ENCODE measurements at places on chromosomes 4 and X.

- DNase-seq, result no peak
Observed at GRCh38 chrX:24963823-24964222, 51.9 kb downstream of the ARX start.

GRCh38 chr4:26048950-26049349 is 134.9 kb downstream of the SMIM20 start:
- DNase-seq, result no peak

- DNase-seq, result no peak
Observed at GRCh38 chr4:128854433-128854832, 44.9 kb downstream of the JADE1 start.

GRCh38 chr4:5527211-5527610 is 181.1 kb downstream of the EVC2 start:
- DNase-seq, result no peak

GRCh38 chr4:147017081-147017480 is 71.4 kb upstream of the TTC29 start:
- no peak for DNase-seq

DNA sequence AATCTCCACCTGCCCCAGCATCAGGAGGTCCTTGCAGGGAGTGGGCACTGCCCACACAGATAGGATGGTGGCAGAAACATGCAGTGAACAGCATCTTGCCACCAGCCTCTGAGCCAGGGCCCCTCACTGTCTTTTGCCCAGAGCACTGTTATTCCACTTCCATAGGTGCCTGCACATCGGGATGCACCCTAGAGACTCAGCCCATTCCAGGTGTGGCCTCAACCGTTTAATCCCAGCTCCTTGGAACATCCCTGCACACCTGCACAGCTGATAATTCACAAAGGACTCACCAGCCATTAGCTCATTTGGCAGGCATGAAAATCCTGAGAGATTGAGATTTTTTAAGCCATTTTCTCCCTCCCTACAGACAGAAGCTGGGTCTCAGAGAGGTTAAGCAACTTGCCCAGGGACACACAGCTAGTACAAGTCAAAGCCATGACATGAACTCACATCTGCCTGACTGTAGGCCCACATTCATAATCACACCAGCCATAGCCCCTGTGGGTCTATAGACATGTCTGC is 116.3 kb downstream of the EFNB1 start:
- no peak for DNase-seq

- DNase-seq, result no peak
Observed at GRCh38 chr4:34790131-34790530, 1454.2 kb downstream of the ARAP2 start.

- DNase-seq, result no peak
Observed at GRCh38 chrX:49257846-49258748, 6.4 kb downstream of the FOXP3 start.

- DNase-seq, result no peak
Observed at GRCh38 chr4:109967798-109968520, 55.3 kb downstream of the EGF start.

DNA sequence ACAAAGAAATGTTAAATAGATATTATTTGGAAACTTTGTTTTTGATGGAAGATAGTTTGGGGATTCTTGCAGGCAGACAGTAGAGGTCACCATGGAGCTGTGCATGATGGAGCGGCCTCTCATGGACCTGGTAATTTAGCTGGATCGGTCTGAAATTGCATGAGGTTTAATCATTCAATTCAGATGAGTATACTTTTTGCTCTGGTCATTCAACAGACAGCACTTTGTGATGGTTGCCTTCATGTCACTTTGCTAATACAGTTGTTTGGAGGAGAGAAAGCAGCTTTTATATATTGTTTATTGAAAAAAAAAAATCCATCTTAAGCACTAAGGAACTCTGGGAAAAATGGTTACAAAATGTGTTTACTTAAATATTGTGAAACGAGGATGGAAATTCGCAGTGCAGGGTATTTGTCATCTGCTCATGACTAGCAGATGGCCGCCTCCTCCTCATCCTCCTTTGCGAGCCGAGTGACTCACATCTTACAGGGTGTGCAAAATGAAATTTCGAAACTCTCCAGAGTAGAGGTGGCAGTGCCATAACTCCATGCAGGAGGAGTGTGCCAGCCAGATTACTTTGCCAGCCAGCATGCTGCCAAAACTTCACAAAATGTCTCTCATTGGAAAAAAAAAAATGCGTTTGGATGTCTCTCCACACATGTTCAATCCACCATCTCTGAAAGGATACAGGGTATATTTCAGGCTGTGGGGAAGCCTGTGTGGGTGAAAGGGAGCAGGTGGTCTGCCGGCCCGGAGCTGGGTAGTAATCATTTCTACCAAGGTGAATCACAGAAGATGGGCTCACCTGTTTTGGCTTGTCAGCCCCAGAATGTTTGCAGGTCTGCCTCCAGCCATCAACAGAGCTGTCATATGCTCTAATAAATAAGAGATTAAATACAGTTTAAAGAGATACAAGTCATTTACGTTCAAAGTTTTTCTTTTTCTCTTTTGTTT is 314.9 kb upstream of the DIPK2B start:
- DNase-seq, result no peak

GRCh38 chr4:146072376-146072775 is 103.1 kb upstream of the LSM6 start:
- DNase-seq, result no peak

GRCh38 chr4:86935566-86935852 is 698 bp downstream of the AFF1 start:
- DNase-seq, result no peak

- no peak for DNase-seq
Observed at GRCh38 chr4:39051492-39051891, 10.5 kb upstream of the KLHL5 start.

GRCh38 chrX:49991758-49992157 is 69.4 kb downstream of the CLCN5 start:
- DNase-seq, result no peak

- DNase-seq, result no peak
Observed at GRCh38 chr4:176971576-176972115, 178.9 kb upstream of the VEGFC start.

DNA sequence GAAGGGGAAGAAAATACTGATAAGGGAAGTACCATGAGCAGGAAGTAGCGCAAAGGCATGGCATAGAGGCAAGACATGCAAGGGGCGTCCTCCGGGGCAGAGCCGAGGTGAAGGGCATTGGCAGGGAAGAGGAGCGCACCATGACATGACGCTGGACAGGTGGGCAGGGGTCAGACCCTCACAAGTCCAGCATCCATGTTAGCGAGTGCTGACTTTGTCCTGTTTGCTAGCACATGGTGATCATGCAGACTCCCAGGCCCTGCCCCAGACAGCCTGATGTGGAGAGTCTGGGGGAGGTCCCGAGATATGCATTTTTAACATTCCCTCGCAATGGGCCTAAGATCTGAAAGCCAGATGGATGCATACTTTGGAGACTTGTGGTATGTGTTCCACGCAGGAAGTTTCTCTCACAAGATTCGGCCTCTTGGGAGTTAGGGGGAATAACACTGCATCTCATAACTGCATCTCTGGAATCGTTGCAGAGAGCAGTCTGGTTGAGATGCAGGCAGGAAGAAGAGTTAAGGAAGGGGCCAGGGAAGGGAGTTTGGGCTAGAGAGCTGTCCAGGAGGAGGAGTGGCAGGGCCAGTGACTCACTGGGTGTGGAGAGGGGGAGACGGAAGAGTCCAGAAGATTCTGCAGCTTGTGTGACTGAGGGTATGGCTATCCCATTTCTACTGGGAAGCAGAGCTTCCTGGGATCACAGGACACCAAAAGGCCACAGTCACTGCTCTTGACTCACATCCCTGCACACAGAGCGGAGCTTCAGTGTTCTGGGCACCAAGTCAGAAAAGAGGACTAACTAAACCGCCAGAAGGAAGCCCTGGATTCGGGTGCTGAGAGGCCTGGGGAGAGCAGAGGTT is 59.7 kb downstream of the FAM184B start:
- no peak for DNase-seq

DNA sequence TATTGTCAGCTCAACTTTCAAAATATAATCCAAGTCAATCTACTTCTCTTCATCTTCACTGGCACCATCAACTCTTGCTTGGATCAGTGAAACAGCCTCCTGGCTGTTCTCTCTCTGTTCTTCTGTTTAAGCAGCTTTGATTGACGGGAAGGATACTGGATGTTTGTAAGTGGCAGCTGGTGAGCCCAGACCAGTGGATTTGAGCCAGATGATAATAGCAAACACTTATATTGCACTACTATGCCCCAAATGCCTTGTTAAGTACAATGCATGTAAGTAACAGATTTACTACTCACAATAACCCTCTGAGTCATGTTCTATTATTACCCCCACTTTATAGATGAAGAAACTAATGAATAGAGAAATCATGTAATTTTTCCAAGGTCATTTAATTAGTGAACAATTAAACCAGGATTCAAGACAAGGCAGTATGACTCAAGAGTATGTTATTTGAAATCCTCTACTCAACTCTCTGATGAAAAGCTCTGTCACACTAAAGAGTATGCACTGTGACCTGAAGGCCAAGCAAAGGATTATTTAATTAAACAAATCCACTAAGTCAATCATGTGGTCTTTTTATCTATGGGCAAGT is 44.8 kb downstream of the SPANXN3 start:
- DNase-seq, result no peak

- DNase-seq, result no peak
Observed at GRCh38 chr4:56224641-56225040, 162.7 kb downstream of the AASDH start.

DNA sequence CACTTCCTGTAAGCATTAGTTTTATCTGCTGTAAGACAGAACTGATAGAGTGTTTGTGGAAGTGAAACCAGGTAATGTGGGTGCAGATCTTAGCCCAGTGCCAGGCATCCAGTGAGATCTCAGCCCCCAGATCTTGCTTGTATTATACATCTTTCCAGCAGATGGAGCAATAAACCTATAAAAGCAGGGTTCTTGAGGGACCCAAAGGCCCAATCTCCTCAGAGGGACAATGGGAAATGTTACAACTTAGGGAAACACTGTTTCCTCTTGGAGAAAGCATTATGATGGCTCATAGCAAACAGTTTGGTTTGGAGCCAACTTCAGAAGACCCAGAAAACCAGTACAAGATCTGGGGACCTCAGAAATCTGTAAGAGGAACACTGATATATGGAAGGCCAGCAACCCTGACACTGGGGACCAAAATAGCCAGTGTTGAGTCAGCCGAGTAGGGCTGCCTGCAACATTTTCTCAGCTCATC is 206.3 kb downstream of the SLC7A11 start:
- no peak for DNase-seq

- DNase-seq, result no peak
Observed at GRCh38 chr4:155692361-155692760, 25.7 kb downstream of the GUCY1A1 start.

- no peak for DNase-seq
Observed at GRCh38 chr4:65450899-65451298, 219.4 kb downstream of the EPHA5 start.

DNA sequence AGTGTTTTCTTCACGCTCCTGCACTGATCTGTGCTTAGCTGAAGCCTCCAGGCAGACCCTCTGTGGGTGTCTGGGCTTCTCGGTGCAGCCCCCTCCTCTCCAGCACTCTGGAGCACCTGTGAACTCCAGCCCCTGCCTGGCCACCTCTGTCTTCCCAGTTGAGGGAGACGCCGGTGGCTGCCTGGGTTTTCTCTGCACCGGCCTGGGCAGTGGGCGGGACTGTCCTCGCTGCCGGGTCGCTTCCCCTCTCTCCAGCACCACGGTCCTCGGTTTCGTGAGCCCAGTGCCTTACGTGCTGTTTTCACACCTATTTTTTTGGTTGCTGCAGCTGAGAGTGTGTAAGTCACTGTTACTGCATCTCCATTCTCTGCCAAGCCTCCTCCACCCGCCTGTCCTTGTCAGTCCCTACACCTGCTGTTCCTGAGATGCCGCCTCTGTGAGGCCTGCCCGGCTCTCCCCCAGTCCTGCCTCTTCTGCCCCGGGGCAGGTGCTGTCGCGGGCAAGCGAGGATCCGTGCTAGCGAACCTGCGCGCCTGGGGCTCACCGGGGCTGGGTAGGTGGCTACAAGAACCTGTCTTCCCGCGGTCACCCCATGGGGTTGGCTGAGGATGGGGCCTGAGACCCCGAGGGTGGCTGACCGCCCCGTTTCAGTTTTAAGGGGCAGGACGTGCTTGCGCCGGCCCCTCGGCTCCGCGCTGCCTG is 2.4 kb upstream of the FGFRL1 start:
- no peak for DNase-seq

GRCh38 chrX:19840899-19841648 is 46.3 kb downstream of the SH3KBP1 start:
- no peak for DNase-seq

- no peak for DNase-seq
Observed at GRCh38 chr4:157246964-157247363, 26.4 kb downstream of the GRIA2 start.

DNA sequence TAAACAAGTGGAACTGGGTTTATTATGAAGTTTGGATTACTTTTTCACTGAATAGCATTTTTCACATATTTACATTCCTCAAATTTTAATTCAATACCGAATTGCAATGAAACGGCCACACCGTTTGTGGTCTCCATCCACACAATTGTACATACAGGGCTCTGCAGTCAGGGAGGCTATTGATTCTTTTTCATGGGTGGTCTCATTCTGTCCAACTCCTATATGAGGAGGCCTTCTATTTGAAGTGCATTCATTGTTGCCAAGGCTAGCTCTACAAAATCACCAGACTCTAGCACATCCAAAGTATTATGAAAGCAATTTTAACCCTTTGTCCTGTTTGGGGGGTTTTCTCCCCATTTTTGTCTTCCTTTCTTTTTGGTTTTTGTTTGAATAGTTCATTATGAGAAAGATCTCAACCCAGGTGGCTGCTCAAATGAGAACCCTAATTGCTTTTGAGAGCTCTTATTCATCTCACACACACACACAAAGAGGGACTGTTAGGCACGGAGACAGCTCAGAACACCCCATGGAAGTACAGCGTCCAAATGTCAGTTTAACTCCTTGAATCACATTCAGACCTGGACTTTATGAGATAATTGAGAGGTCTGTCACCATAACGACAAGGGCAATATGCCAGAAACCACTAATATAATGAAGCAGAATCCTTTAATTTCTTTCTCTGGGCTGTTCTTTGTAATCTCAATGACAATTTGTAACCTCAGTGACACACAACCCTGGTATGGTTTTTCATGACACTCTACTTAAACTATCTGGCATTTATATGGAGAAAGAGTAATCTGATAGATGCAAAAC is 79.4 kb downstream of the NLGN4X start:
- no peak for DNase-seq

- no peak for DNase-seq
Observed at GRCh38 chr4:37517326-37517725, 168.8 kb downstream of the RELL1 start.

GRCh38 chr4:54254915-54255246 is 25.8 kb downstream of the PDGFRA start:
- no peak for DNase-seq
